ENCODE measurements at places on chromosomes 4 and X. TPM values are rescaled to one million over a fixed set of nuclear protein-coding genes. Genes with fewer than 3 reads are reported as not detected.
A peak's percentile ranks its signal among the peaks of the same experiment; 100 is the strongest.

Gene RPL36A
- total RNA-seq = 428 TPM

DNA sequence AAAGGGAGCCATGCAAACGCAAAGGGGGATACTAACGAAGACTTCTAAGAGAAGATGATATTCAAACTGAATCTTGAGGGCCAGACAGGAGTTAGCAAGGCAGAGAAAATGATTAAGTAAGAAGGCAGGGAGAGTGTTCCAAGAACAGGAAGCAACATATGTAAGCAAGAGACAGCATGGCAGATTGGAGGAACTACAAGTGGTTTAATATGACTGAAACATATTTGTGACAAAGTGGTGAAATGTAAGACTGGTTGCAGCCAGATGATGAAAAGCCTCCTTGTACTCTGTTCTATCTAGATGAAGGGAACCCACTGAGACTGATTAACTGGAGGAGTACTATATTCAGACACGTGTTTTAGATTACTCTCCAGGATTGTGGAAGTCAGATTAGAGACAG is 116.6 kb upstream of the DIAPH2 start:
- H3K4me1 ChIP-seq = no peaks in the 10 kb centered on the region
- H3K27ac ChIP-seq = no peak overlapping the region
- H3K4me3 ChIP-seq = no peak overlapping the region
- H3K27me3 ChIP-seq = no peaks in the 10 kb centered on the region
- DNase-seq = no peak
- no peaks in the 10 kb centered on the region for H3K36me3 ChIP-seq

GRCh38 chrX:133323431-133323830 is 91.9 kb downstream of the GPC4 start:
- H3K27ac ChIP-seq = no peak overlapping the region
- no peaks in the 10 kb centered on the region for H3K27me3 ChIP-seq
- no peak for DNase-seq
- no peaks in the 10 kb centered on the region for H3K4me1 ChIP-seq

Gene CENPVL2
- not detected for total RNA-seq

DNA sequence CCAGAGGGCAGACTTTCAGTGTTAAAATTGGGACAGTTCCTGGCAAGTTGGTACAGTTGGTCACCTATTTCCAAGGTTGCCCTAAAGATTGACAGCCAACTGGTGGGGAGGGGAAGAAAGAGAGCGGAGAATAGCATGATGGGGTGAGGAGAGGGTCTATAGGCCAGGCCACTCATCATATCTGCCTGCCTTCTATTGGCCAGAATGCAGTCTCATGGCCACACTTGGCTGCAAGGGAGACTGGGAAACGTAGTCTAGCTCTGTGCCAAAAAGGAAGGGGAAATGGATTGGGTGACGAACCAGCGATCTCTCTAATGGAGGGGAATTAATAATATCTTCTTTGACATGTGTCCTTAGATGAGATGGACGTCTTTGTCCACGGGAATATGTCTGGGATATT is 197.4 kb upstream of the ATP6AP2 start:
- no peak overlapping the region for H3K27ac ChIP-seq
- no peak for DNase-seq
- no peaks in the 10 kb centered on the region for H3K27me3 ChIP-seq
- no peaks in the 10 kb centered on the region for H3K36me3 ChIP-seq
- H3K4me3 ChIP-seq = no peak overlapping the region

- no peak overlapping the region for H3K27ac ChIP-seq
- no peaks in the 10 kb centered on the region for H3K36me3 ChIP-seq
- no peaks in the 10 kb centered on the region for H3K27me3 ChIP-seq
- no peak for DNase-seq
These were observed 361.6 kb upstream of the SPOCK3 start for GRCh38 chr4:167595898-167596297.

- no peaks in the 10 kb centered on the region for H3K36me3 ChIP-seq
- no peaks in the 10 kb centered on the region for H3K4me1 ChIP-seq
- H3K27ac ChIP-seq = no peak overlapping the region
- no peaks in the 10 kb centered on the region for H3K27me3 ChIP-seq
- no peak for DNase-seq
- no peak overlapping the region for H3K4me3 ChIP-seq
These were observed 22.8 kb downstream of the FHIP1A start for GRCh38 chr4:151431728-151432127.

Gene VGLL1
- total RNA-seq = not detected

Gene TDO2
- not detected for total RNA-seq

GRCh38 chrX:133776072-133776471 is 209.3 kb downstream of the GPC3 start:
- no peak overlapping the region for H3K27ac ChIP-seq
- peak; percentile 13 for DNase-seq
- no peaks in the 10 kb centered on the region for H3K36me3 ChIP-seq
- H3K27me3 ChIP-seq = no peaks in the 10 kb centered on the region
- no peaks in the 10 kb centered on the region for H3K4me1 ChIP-seq

Gene RBM46
- total RNA-seq = not detected

DNA sequence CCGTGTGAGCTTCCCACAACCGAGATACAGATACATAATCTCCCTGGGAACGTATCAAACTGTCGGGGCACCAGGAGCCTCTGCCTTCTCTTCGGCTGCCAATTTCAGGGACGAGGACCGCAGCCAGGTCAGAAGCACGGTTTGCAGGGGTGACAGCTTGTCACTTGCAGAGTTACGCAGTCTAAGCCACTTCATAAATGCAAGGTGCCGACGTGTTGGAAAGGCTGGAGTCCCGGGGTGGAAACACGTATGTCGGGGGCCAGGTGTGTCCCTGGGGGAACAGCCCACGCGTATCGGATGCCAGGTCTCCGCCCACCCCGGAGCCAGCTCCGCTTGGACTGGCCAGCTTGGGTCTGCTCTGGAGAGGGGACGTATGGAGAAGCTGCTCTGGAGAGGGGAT is 76.3 kb upstream of the SHOX start:
- no peaks in the 10 kb centered on the region for H3K27me3 ChIP-seq
- no peaks in the 10 kb centered on the region for H3K4me1 ChIP-seq

DNA sequence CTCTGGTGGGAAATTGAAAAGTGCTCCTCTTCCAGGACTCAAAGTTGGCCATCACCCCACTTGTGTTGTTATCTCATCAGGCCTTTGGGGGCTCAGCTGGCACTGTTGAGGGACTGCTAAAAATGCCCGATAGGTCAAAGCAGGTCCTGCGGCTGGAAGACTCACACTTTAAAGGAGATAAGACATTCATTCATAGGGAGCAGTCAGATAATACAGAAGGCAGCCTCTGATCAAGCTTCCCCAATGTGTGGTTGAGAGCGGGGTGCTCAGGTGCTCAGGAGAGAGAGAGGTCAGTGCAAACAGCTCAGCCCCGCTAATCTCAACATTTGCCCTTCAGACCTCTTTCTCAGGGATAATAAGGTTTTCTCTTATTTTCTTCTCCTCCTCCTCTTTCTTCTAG is 70.3 kb downstream of the TMEM154 start:
- H3K27ac ChIP-seq = no peak overlapping the region
- H3K36me3 ChIP-seq = no peaks in the 10 kb centered on the region
- peaks cover 15% of the 10 kb centered on the region for H3K4me1 ChIP-seq
- H3K4me3 ChIP-seq = no peak overlapping the region
- H3K27me3 ChIP-seq = no peaks in the 10 kb centered on the region
- no peak for DNase-seq

- H3K36me3 ChIP-seq = no peaks in the 10 kb centered on the region
- no peak overlapping the region for H3K4me3 ChIP-seq
- DNase-seq = no peak
- H3K27ac ChIP-seq = no peak overlapping the region
- no peaks in the 10 kb centered on the region for H3K27me3 ChIP-seq
These were observed 386.6 kb upstream of the FGF16 start for GRCh38 chrX:77060572-77060971.

- no peak overlapping the region for H3K4me3 ChIP-seq
- no peaks in the 10 kb centered on the region for H3K27me3 ChIP-seq
- H3K4me1 ChIP-seq = peaks cover 70% of the 10 kb centered on the region
- no peak for DNase-seq
These were observed 12.8 kb upstream of the TMSB4X start for GRCh38 chrX:12962041-12962504.

Gene HSFX1
- 2.6 TPM for total RNA-seq

Gene STS
- 0.64 TPM for total RNA-seq

Gene FAM47A
- not detected for total RNA-seq

- H3K27me3 ChIP-seq = no peaks in the 10 kb centered on the region
- no peak for DNase-seq
- no peak overlapping the region for H3K4me3 ChIP-seq
- H3K4me1 ChIP-seq = no peaks in the 10 kb centered on the region
These were observed 135.9 kb downstream of the SLC4A4 start for GRCh38 chr4:71474731-71475130.

Gene RPA4
- total RNA-seq = 0.41 TPM

GRCh38 chr4:95517576-95518345 is 31.0 kb downstream of the UNC5C start:
- no peaks in the 10 kb centered on the region for H3K36me3 ChIP-seq
- H3K27ac ChIP-seq = no peak overlapping the region
- H3K4me3 ChIP-seq = no peak overlapping the region
- no peaks in the 10 kb centered on the region for H3K4me1 ChIP-seq
- no peaks in the 10 kb centered on the region for H3K27me3 ChIP-seq

Gene CFAP99
- total RNA-seq = 0.12 TPM

DNA sequence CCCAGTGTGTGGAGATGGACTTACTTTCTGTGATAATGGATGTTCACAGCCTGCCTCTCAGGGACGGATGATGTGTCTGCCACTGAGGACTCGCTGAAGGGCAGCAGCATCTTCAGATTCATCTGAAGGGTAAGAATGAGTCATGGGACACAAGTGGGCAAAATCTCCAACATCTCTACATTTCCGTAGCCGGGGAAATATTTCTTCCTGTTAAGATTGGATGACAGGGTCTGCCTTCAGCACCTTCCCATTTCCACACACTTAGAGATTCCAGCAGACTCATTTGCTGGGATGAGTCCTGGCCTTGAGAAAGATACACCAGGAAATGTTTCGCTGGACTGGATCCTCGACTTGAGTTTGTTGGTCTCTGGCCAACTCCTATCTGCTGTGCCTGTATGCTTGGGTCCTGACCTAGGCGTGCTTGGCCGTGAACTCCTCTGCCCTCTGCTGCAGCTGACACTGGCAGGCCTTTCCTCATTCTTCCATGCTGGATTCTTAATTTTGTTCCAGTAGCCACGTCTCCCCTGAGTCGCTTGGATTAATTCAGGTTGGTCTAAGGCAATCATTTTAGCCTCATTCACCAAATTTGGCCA is 46.5 kb upstream of the SOD3 start:
- H3K4me3 ChIP-seq = no peak overlapping the region
- no peaks in the 10 kb centered on the region for H3K27me3 ChIP-seq
- DNase-seq = no peak
- H3K36me3 ChIP-seq = no peaks in the 10 kb centered on the region
- no peaks in the 10 kb centered on the region for H3K4me1 ChIP-seq

- H3K36me3 ChIP-seq = no peaks in the 10 kb centered on the region
- no peak overlapping the region for H3K27ac ChIP-seq
- no peak overlapping the region for H3K4me3 ChIP-seq
These were observed 46.1 kb downstream of the EVC start for GRCh38 chr4:5757091-5757490.

Gene NCAPG
- total RNA-seq = 0.83 TPM

DNA sequence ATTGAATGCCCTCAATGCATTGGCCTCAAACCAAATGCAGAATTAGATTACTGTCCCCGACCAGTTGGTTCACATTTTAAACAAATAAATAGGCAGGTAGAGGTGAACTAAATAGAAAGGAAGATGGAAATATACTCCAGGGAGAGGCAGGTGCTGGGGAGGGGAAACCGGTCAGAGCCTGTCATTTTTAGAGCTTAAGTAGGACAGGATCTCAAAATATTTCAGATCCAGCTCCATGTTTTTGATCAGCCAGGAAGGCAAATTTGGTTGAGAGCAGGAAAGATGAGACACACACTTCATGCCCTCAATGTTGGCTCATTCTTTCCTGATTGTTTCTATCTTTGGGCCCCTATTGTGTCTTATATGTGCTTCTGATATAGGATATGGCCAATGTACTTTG is 206.7 kb downstream of the SHROOM3 start:
- H3K4me1 ChIP-seq = no peaks in the 10 kb centered on the region
- no peak overlapping the region for H3K4me3 ChIP-seq
- H3K36me3 ChIP-seq = no peaks in the 10 kb centered on the region

GRCh38 chrX:109274806-109275205 is 207.1 kb downstream of the GUCY2F start:
- no peaks in the 10 kb centered on the region for H3K4me1 ChIP-seq
- H3K27me3 ChIP-seq = no peaks in the 10 kb centered on the region
- no peak overlapping the region for H3K4me3 ChIP-seq
- no peaks in the 10 kb centered on the region for H3K36me3 ChIP-seq
- no peak for DNase-seq

Gene FAM199X
- total RNA-seq = 19.9 TPM

Gene DACH2
- total RNA-seq = not detected

- H3K27me3 ChIP-seq = peaks cover 26% of the 10 kb centered on the region
- peaks cover 3% of the 10 kb centered on the region for H3K4me1 ChIP-seq
- H3K4me3 ChIP-seq = no peak overlapping the region
- H3K36me3 ChIP-seq = no peaks in the 10 kb centered on the region
- no peak for DNase-seq
These were observed 19.0 kb downstream of the NKX6-1 start for GRCh38 chr4:84480082-84480481.

- no peaks in the 10 kb centered on the region for H3K27me3 ChIP-seq
- no peaks in the 10 kb centered on the region for H3K4me1 ChIP-seq
- H3K36me3 ChIP-seq = no peaks in the 10 kb centered on the region
These were observed 215.0 kb downstream of the SCFD2 start for GRCh38 chr4:53150631-53151488.

- no peaks in the 10 kb centered on the region for H3K27me3 ChIP-seq
- no peak overlapping the region for H3K4me3 ChIP-seq
- no peaks in the 10 kb centered on the region for H3K4me1 ChIP-seq
These were observed 230.3 kb upstream of the NEIL3 start for GRCh38 chr4:177079327-177079726.

GRCh38 chr4:16154451-16154850 is 70.6 kb upstream of the PROM1 start:
- H3K4me1 ChIP-seq = no peaks in the 10 kb centered on the region
- H3K4me3 ChIP-seq = no peak overlapping the region
- DNase-seq = no peak
- H3K36me3 ChIP-seq = no peaks in the 10 kb centered on the region

Gene IBSP
- total RNA-seq = not detected

Gene PAGE4
- not detected for total RNA-seq

Gene HSFX3
- total RNA-seq = not detected

DNA sequence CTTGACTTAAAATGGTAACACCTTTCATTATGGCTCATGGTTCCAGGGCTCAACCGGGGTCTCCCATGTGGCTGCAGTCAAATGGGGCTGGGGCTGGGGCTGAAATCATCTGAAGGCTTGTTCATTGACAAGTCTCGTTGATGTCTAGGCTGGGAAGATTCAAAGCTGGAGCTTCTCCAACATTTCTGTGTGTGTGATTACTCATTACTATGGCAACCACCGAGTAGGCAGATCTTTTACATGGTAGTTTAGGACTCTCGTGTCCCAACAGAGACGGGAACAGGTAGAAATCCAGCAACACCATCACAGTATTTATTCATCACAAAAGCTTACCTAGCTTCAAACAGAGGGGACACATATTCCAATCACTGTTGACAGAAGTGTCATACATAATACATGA is 7.8 kb downstream of the YTHDC1 start:
- no peak overlapping the region for H3K27ac ChIP-seq
- H3K36me3 ChIP-seq = peaks cover 6% of the 10 kb centered on the region
- no peak for DNase-seq
